ENCODE measurements at places on chromosomes 7 and 10.

DNA sequence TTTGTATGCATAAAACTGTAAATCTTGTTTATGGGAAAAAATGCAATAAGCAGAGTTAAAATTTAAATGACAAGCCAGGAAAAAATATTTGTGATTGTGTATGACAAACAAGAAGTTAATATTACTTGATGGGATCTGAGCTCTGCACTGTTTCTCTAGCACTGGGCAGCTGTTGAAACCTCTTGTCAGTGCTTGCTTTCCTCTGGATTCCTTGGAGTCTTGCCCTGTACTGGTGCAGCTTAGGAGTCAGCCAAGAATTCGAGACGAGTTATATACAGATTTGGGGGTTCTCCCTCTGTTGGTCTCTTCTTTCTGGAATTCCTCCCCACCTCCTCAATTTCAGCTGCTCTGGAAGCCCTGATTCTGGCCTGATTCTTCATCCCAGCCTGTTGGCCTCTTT is 24.3 kb upstream of the OPN4 start:
- no peak for DNase-seq

DNA sequence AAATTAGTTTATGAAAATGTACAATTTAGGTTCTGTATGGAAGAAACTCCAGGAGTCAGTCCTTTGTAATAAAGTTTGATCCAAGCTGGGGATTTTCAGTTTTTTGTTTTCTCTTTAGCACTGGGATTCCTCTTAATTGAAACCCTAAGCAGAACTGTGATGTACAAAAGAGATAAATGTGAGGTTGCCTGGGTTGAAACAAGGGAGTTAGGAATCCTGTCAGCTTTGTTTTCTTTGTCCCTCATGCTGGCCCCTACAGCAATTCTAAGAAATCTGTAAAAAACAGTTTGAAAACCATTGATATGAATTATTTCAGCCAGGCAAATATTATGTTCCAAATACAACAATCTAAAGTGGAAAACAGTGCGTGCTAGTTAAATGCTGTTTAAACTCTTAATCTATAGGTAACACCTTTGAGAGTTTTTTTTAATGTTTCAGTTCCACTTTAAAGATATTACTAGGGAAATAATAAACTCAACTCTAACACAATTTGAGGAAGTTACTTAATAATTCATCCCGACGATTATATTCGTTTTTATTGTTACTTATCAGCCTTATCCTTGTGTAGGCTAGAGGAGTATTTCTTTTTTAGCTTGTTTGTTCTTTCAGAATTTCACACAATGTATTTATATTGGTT is 65.3 kb downstream of the SGCE start:
- DNase-seq, result no peak

- no peak for DNase-seq
These were observed 56.8 kb downstream of the HK1 start for GRCh38 chr10:69335063-69335587.

- DNase-seq, result no peak
These were observed 105.0 kb upstream of the PPP2R2D start for GRCh38 chr10:131795761-131796160.

DNA sequence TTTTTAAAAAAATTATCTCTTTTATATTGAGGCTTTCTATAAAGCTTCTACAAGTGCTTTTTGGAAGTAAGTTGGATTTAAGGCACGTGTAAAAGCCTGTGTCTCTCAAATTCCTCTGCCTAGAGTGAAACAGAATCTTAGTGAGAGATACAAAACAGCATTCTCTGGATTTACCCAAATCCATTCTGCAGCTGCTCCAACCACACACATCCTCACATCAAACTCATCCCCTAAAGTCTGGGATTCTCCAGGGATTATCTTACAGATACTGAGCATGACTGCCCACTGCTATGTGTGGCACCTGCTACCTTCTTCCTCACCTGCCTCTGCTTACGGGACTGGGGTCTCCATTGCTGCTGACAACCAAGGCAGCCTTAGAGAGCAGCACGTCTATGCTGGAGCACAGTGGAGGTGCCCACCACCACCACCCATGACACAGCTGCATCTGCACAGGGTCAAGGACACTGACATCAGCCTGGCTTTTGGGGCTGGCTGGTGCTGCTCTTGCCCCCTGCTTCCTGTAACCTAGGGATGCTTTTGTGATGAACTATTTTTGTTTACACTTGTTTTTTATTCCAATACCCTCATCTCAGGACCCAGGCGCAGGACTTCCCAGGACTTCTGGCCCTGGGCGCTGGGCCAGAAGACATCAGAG is 139.2 kb upstream of the NAMPT start:
- DNase-seq, result no peak

GRCh38 chr7:22397981-22398380 is 41.0 kb upstream of the RAPGEF5 start:
- DNase-seq, result no peak

- no peak for DNase-seq
These were observed 181.8 kb upstream of the PFKP start for GRCh38 chr10:2885288-2886278.

DNA sequence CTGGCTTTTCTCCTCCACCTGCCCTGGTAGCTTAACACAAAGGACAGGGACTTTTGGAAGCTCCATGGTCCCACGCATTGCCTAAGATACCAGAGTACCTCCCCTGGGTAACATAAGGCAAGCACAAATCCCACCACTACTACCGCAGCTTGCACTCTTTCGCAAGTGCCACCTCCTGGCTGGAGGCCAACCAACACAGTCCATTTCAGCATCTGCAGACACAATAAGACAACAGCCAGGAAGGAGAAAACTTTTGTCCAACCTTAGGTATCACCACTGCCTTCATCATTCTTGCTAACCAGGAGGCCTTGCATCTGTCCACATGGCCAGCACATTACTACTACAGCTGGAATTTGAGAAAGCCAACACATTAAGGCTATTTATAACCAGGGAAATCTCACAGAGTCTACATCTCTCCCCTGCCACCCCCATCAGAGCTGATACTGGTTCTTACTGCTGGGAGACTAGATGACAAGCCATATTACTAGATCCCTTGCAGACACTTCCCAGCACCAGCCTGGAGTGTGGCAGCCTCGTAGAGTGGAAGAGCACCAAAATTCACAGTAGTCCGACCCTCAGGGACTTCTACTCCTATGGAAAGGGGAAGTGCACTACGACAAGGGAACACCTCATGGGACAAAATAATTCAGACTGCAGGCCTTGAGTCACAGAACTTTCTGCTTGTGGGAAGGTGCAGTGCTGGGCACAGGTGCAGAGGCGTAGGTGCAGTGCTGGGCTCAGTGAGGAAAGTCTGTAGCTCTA is 39.8 kb upstream of the CDK13 start:
- no peak for DNase-seq

DNA sequence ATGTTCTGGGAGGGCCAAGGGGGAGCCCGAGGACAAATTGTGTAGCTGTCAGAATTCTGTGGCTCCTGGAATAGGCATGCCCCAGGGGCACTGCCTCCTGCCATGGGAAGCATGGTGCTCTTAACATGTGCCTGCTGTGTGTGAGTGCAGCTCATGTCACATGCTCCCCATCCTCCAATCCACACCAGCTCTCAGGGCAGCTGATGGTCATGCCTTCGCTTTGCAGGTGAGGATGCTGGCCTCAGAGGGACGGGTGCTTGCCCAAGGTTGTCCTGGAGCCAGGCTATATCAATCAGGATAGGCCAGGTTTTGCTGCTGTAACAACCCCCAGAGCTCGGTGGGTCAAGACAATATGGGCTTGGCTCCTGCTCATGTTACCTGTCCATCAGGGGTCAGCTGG is 303.4 kb downstream of the RPS24 start:
- DNase-seq, result no peak

DNA sequence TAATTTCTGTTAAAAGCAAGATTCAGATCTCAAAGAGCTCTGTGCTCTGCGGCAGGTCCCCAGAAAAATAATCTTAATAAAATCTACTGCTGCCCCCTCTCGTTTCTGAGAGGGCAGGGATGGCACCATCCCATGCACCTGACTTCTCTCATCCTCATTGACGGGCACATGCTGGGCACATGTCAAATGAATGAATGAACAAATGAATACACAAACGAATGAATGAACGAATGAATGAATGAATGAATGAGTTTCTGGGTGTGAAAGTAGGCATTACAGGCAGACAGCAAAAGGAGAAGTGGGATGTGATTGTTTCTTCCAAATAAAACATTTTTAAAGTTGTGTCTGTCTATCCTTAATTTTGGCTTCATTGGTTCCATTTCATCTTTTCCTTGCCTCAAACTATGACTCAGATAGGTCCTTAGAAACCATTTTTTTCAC is 398.1 kb upstream of the PRKCQ start:
- no peak for DNase-seq

- no peak for DNase-seq
These were observed 15.0 kb upstream of the DNMBP start for GRCh38 chr10:100024748-100025147.

DNA sequence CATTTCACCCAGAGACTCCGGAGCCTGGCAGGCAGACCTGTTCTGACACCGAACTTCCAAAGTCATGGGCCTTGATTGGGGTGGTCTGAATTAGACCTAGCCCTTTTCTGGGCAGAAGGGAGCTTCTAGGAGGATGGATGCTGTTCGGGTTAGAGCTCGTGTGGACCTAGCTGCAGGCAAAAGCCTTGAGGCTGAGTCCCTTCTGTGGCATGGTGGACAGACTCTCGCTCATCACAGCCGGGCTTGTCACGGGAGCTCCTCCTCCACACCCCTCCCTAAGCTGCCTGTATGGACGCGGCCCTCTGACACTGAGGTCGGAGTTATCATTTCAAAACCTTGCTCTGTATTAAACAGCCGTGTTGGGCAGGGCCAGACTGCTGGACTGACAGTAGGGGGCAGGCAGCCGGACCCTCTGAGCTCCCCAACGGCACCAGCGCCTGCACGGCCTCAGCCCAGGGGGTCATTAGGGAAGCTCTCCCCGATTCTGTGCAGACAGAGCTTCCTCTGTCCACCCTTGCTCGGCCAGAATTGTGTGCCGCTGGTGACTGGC is 2.2 kb downstream of the IRF5 start:
- no peak for DNase-seq

- DNase-seq, result no peak
These were observed 10.7 kb upstream of the PPP3CB start for GRCh38 chr10:73506491-73506890.

- DNase-seq, result no peak
These were observed 164.6 kb downstream of the ADARB2 start for GRCh38 chr10:1572519-1573333.
